Activated naive CD4-positive, alpha-beta T cell treated with anti-CD3 and anti-CD28 coated beads, Interleukin-2, amount 50 U/mL, for 16 hours (primary cell): ENCODE measurements at places on chromosomes 6 and 20.
A peak's percentile ranks its signal among the peaks of the same experiment; 100 is the strongest.

- no peak for DNase-seq
These were observed 315.2 kb downstream of the ZFAND3 start for GRCh38 chr6:38134704-38135088.

DNA sequence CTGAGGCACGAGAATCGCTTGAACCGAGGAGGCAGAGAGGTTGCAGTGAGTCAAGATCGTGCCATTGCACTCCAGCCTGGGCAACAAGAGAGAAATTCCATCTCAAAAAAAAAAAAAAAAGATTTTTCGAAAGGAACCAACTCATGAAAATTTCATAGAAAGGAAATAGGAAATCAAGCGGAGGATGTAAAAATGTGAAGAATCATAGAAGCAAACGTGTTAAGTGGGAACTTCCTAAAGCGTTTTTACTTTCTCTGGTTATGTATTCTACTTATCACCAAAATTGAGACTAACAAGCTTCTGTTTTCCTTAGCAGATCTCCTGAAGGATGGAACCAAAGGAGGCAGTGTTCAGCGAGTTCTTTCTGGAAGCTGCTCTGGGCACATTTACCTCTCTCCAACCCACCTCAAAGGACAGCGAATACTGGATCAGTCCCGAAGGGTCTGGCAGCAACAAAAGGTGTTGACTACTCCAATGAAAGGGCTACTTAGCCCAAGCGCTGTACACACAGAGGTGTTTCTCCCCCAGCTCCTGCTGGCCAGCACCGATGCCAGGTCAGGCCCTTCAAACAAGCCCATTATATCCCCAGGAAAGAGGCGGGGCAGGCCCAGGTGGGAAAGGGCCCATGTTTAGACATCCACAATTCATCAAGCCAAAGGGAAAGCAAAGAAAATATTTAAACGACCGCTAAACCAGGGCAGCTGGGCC is 327.5 kb upstream of the JARID2 start:
- DNase-seq: no peak

- DNase-seq: no peak
These were observed 364.9 kb upstream of the RSPO3 start for GRCh38 chr6:126753606-126754005.

DNA sequence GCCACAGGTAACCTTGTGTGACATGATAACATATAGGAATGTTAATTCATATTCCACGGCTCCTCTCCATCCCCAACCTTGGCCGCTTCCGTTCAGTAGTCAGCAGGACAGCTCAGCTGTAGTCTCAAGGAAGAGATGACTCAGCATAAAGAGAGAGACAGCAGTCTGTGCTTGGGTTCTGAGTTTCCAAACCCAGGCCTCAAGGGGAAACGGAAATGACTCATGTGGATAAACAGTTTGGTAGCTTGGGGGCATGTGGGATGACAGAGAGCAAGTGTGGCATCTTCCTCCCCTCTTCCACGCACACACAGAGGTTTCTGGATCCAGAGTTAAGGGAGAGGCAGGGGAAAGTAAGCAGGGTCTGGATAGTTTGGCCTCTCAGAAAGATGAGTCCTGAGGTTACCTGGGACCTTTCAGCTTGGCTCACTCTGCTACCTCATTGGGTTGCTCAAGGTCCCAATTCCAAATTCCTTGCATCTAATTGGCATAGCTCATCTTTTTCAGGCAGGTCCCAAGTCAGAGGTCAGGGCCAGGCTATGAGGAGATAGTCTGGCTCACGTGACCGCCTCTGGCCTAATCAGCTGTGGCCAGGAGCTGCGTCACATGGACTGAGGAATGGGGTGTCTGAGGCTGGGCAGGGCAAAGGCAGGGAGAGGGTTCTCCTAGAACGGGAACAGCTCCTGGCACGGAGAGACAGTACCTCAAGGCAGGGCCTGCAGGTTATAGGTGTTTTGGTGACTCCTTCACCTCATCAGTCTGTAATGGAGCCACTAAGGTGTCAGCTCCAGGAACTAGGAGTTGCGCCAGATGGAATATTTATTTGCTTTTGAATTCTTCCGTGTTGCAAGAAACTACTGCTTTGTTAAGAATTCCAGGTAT is 36.5 kb upstream of the MLN start:
- peak; percentile 30 for DNase-seq

- DNase-seq: no peak
These were observed 73.0 kb upstream of the KCNG1 start for GRCh38 chr20:51095633-51096521.

DNA sequence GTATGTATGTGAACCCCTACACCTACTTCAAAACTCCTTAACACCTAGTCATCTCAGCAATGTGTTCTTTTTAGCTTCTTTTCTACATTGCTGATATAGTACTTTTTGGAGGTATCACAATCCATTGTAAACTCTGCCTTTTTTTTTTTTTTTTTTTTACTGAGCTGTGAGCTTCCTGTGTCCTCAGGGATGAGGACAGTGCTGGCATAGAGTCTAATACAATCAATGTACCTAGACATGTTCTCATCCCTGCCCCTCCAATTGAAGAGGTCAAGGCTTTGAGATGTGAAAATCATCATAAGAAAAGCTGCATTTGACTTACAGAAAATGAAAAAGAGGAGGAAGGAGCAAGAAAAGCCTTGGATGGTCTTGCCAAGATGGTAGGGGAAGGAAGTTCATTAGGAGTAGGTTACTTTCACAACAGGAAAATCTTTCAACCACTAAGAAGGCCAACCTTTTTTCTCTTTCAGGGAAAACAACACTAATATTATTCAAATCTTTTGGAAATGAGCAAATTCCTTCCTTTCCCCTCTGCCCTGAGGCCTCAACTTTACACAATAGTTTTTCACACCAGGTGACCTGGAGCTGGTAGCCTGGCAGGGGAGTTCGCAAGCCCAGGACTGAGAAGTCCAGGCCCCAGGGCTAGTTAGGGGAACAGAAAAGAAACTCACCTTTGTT is 2.8 kb upstream of the JARID2 start:
- DNase-seq: no peak

- no peak for DNase-seq
These were observed 153.5 kb downstream of the ZMYND8 start for GRCh38 chr20:47202733-47203667.

DNA sequence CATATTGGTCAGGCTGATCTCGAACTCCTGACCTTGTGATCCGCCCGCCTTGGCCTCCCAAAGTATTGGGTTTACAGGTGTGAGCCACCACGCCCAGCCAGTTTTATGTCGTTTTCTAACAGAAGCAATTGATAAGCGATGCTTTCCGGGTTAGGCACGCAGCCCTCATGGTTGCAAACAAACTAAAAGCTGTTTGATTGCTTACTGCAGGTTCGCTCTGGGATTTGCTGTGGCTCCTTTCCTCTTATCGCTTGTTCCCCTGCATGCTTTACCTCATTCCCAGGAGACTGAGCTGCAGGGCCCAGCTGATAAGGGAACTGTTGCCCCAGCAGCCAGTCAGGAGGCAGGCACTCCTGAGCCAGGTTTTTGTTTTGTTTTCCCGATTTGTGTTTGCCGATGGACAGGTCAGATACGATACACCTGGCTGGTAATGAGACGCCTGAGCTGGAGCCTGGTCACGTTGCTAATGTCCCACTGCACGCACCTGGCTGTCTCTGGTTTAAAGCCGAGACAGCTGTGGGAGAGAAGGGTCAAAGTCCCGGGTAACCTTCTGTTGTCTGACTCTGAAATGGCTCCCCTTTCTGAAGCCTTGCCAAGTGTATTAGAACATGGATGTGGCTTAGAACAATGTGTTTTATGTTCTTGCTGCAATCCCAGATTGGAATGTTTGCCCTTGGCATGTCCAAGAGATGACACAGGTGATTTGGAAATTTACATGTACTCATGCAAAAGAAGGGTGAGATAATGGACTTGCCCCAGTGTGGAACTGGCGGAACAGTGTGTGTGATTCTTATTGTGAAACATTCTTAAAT is 19.9 kb downstream of the DSP start:
- no peak for DNase-seq

DNA sequence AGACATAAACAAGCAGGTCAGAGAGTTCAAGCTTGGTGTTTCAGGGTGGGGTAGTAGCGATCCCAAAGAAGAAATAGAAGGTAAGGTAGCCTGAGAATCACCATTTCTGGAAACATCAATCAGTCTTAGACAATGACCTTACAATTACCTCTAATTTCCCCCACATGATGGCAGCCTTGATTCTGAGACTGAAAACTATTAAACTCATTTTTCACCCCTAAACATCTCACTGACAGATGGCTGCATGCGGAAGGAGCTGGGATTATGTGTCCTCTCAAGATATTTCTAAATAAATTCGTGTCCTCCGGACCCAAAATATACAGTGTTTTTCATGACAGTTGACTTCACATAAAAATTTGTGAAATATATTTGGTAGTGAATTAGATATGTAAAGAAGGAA is 61.0 kb downstream of the KIF6 start:
- no peak for DNase-seq

- DNase-seq: no peak
These were observed 43.1 kb upstream of the ZNF337 start for GRCh38 chr20:25739615-25740320.

GRCh38 chr6:147961481-147962141 is 381.0 kb upstream of the SASH1 start:
- no peak for DNase-seq

GRCh38 chr6:49556429-49556837 is 6.0 kb downstream of the C6orf141 start:
- no peak for DNase-seq

DNA sequence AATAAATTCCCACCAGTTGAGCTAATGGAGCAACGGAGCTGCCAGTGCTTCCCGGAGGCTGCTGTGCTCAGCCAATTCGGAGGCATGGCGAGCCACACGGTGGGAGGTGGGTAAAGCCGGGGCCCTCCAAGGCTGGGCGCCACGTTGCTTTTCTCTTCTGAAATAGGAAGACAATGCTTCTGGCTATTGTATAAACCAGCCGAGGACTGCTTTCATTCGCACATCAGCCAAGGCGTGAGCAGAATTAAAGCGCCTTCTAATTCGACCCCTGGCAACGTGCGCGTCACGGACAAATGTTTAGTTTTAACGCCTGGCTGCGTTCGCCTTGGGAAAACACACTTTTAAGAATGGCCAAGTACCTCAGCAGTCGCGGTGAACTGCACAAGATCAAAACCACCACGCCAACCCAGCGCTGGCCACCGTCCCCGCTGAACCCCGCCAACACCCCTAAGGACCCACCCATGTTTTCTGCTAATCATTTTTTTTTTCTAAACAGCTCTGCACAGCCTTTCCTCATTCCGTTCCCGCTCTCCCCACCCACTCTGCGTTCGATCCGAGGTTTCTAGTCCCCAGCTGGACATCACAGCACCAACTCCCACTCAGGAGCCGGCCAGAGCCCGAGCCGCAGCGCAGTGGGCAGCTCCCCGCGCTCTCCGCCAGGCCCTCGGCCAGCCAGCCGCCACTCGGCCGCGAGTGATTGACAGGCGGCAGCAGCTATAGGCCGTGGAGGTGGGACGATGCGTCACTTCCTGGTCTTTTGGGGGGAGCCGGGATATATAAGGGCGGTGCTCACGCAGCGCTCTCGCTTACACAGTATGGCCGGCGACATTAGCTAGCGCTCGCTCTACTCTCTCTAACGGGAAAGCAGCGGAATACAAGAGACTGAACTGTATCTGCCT is at the start of gene AMD1:
Gene AMD1, plus strand, starts transcription at position 805 of the 899 bp plus-strand sequence. CDS start 321 bp downstream, outside the sequence.
- peak; percentile 96 for DNase-seq

DNA sequence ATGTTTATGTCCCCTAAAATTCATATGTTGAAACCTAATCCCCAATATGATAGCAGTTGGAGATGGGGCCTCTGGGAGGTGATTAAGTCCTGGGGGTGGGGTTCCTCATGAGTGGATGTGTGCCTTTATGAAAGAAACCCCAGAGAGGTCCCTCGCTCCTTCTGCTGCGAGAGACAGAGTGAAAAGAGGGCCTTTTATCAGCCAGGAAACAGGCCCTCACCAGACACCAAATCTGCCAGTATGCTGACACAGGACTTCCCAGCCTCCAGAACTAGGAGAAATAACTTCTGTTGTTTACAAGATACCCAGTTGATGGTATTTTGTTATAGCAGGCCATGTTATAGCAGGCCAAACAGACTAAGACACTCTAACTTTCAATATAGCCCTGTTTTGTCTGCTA is 100.9 kb upstream of the NFATC2 start:
- no peak for DNase-seq

DNA sequence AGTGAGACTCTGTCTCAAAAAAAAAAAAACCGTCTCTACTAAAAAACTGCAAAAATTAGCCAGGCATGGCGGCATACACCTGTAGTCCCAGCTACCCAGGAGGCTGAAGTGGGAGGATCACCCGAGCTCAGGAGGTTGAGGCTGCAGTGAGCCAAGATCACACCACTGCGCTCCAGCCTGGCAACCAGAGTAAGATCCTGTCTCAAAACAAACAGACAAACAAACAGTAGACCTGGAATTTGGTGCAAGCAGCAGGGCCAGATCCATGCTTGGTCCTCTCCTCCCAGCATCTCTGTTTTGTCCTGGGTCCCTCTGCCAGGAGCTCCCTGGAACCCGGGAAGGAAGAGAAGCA is 11.6 kb downstream of the RIPOR3 start:
- no peak for DNase-seq

DNA sequence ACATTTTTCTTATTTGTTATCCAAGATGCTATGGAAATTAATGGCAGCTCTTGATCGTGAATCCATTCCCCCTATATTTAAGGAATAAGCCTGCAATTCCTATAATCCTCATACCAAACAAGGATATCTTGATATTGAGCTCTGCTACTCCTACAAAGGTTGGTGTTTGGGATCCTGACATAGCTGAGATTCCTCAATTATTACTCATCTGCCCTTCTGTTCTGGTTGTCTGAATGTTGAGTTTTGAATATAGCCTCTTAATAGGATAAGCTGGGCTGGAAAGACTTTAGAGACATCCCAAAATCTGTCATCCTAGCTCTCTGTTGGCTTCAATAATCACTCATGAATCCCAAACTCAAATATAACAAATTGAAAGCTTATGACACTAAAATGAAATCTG is 49.9 kb downstream of the CLIC5 start:
- no peak for DNase-seq

DNA sequence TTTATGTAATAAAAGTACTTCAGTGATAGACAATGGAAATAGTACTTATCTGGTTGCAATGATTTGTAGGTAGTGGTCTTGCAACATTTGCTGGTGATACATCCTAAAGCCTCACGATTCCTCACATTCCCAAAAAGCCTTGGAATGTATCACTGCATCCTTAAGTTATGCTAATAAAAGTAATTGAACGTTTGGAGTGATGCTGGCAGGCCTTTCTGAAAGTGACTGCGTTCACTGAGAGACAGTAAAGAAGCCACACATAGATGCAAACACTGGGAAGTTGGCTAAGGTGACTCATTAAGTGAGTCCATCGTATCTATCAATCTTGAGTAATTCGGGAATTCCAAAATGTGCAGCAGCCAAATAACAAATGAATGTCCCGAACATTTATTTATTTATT is 444.1 kb upstream of the SOX4 start:
- no peak for DNase-seq

- no peak for DNase-seq
These were observed 9.6 kb upstream of the IL17A start for GRCh38 chr6:52176550-52176949.

GRCh38 chr6:168626046-168626602 is 185.1 kb downstream of the SMOC2 start:
- no peak for DNase-seq

GRCh38 chr20:25300496-25301170 is 52.7 kb downstream of the PYGB start:
- no peak for DNase-seq

GRCh38 chr6:12115492-12115891 is 103.4 kb downstream of the HIVEP1 start:
- DNase-seq: no peak
